Naive thymus-derived CD4-positive, alpha-beta T cell (primary cell): ENCODE measurements at places on chromosomes 12 and 14. TPM values are rescaled to one million over a fixed set of nuclear protein-coding genes. Genes with fewer than 3 reads are reported as not detected.

Gene TSHR
- not detected for polyA plus RNA-seq

Gene CD163L1
- polyA plus RNA-seq, result not detected

Gene PSEN1
- polyA plus RNA-seq, result 23.7 TPM

Gene KRT6B
- polyA plus RNA-seq, result not detected

Gene HCAR1
- not detected for polyA plus RNA-seq

Gene TAS2R42
- polyA plus RNA-seq, result not detected

Gene GYS2
- polyA plus RNA-seq, result not detected

Gene LRRK2
- not detected for polyA plus RNA-seq

Gene SYT1
- not detected for polyA plus RNA-seq

Gene KRT71
- polyA plus RNA-seq, result not detected

Gene TAS2R43
- 0.32 TPM for polyA plus RNA-seq

Gene KRT82
- polyA plus RNA-seq, result not detected

Gene CSRNP2
- 2.7 TPM for polyA plus RNA-seq

Gene WDR89
- 18.6 TPM for polyA plus RNA-seq

Gene TXNRD1
- 23.5 TPM for polyA plus RNA-seq

Gene TCL1B
- not detected for polyA plus RNA-seq

Gene TMEM132C
- polyA plus RNA-seq, result not detected

Gene ADCY6
- not detected for polyA plus RNA-seq

Gene NEUROD4
- polyA plus RNA-seq, result not detected

Gene KRT86
- not detected for polyA plus RNA-seq

Gene SYCP3
- 0.23 TPM for polyA plus RNA-seq

Gene FBLN5
- 30.5 TPM for polyA plus RNA-seq

Gene CISTR
- not detected for polyA plus RNA-seq

Gene PMCH
- polyA plus RNA-seq, result not detected
